ENCODE measurements at places on chromosomes 11 and 22.
A peak's percentile ranks its signal among the peaks of the same experiment; 100 is the strongest.

GRCh38 chr11:102419181-102419580 lies 33.4 kb downstream of the TMEM123 start:
- no peak for DNase-seq

- DNase-seq: no peak
These were observed 76.4 kb downstream of the KCNQ1 start for GRCh38 chr11:2521081-2521732.

GRCh38 chr11:35632301-35632700 lies 14.0 kb downstream of the FJX1 start:
- DNase-seq: no peak

- peak; percentile 36 for DNase-seq
These were observed 9.7 kb downstream of the USP2 start for GRCh38 chr11:119371778-119372182.

All from NCI-H1694 (cell line).